ENCODE measurements at places on chromosomes 2 and 18. TPM values are rescaled to one million over a fixed set of nuclear protein-coding genes. Genes with fewer than 3 reads are reported as not detected.

GRCh38 chr18:34049511-34049910, 175.2 kb downstream of the NOL4 start:
- DNase-seq, result no peak

GRCh38 chr18:12851716-12852115, 32.3 kb downstream of the PTPN2 start:
- no peak for DNase-seq

DNA sequence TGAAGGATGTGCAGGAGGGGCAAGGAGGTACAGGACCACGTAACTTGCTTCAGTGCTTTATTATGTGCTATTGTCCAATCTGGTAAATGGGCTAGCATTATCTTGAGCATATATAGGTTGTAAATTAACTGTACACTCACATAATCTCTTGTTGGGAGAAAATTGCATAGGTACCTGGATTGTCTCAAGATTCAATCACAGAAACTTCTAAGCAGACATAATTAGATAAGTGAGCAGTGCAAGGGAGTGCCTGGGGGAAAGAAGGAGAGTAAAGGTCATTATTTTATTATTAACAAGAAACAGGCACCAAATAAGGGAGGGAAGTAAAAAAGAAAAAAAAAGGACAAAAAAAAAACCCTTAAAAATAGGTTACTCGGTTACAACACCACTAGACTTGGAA, 186.2 kb downstream of the MBD5 start:
- DNase-seq, result no peak

- DNase-seq, result no peak
Measured at GRCh38 chr2:120393456-120393855, 47.5 kb downstream of the INHBB start.

- DNase-seq, result peak; percentile 63
Measured at GRCh38 chr2:112048887-112049286, 6.2 kb upstream of the TMEM87B start.

Gene DSG1
- total RNA-seq, result 260 TPM

DNA sequence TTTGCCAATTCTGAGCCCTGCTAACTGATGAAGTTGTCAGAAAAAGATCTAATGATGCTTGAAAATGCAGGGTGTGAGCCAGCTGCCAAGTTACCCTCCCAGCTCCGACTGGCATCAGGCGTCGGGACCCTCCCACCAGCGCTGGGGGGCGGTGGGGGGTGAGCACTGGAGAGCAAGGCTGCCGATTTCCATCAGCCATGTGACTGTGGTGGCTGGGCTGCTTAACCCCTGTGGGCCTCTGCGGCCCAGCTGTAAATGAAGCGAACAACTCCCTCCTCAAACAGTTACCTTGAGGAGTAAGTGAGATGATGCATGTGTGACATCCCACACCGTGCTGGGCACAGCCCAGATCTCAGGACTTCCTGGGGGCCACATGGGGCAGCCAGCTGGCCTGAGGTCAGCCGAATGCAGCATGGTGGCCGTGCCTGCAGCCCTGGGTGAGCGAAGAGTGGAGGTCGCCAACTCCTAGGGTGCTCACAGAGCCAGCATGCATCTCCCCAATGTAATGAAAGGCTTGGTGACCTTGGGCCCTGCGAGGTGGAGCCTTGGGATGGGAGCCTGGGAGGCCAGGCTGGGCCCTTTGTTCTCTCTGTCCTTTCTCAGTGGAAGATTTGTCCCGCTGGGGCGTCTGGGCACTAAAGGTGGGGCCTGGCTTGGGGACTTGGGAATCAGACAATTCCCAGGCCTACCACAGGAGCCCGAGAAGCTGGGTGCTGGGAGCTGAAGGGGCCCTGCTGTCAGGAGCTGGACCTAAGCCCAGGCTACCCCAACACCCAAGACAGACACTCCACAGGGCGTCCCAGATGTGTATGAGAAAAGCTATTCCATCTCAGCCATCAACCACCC, 25.1 kb downstream of the CIB4 start:
- DNase-seq, result no peak

Gene FBXO36
- total RNA-seq, result 4.5 TPM

GRCh38 chr18:424668-425067, 75.8 kb downstream of the COLEC12 start:
- DNase-seq, result no peak

Gene DNAH6
- 0.30 TPM for total RNA-seq

DNA sequence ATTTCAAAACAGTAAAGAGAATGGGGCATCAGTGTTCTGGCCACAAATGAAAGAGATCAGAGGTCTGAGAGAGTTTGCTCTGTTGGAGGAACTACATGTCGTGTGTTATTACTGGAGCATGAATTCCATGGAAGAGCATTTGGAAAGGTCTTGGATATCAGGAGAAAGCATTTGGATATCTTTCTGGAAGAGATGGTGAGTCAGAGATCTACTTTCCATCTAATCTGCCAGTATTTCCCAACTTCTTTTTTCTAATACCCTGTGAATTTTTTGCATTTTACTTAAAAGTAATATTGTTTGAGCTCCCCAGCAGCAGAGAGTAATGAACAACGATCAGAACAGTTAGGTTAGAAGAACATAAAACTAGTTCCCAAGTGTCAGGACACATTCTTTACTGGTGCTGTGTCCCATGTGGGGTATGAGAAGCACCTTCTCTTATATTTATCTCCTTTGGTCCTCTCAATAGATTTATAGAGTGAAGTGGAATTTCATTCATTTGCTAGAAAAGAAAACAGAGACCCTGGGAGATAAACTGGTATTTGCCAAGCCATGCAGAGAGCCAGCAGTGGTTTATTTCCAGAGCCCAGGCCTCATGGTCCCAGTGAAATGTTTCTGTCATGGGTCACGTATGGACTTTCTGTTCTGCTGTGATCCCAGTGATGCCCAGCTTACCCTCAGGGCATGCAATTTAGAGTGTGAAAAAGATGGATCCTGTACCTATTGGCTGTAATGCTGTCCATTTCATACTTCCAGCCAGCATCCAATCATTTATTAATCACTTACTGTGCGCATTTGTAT, 130.8 kb upstream of the NT5C1B start:
- no peak for DNase-seq

GRCh38 chr2:7661502-7661901, 744.3 kb downstream of the RNF144A start:
- DNase-seq, result no peak

DNA sequence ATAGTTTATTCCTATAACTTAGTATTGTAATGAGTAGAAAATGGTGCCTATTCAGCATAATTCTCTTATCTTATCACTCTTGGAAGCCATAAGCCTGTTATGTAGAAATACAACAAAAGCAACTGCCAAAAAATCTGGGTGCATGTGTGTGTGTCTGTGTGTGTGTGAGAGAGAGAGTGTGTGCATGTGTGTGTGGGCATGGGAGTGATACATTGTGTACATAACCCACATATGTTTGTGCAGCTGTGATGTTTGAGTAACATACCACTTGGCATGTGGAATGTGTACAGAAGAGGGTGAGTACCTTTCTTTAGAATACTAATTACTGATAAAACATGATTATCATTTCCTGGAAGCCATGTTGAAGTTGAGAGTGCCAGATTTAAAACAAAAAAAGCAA, 642.3 kb upstream of the SYT4 start:
- DNase-seq, result no peak

- DNase-seq, result no peak
Measured at GRCh38 chr2:150480241-150480640, 7.2 kb downstream of the RND3 start.

DNA sequence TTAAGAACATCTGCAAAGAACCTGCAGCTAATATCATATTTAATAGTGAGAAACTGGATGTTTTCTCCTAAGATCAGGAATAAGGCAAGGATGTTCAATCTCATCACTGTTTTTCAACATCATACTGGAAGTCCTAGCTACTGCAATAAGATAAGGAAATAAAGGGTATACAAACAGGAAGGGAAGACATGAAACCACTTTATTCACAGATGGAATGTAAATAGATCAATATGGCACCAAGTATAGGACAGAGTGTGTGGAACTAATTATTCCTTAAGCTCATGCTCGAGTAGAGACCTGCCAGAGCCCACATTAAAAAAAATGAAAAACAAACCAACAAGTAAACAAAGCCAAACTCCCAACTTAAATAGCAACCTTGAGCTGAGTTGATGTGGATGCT, 41.3 kb upstream of the TMEM247 start:
- DNase-seq, result no peak

- no peak for DNase-seq
Measured at GRCh38 chr2:73203055-73203681, 794 bp downstream of the NOTO start.

- peak; percentile 82 for DNase-seq
Measured at GRCh38 chr2:45422921-45423320, 188.1 kb downstream of the SRBD1 start.

GRCh38 chr18:48022531-48023329, 92.3 kb upstream of the SMAD2 start:
- peak; percentile 11 for DNase-seq

GRCh38 chr2:174772472-174772801, 8.2 kb upstream of the CHRNA1 start:
- no peak for DNase-seq

Gene PFN4
- total RNA-seq, result 0.49 TPM

Gene ANKRD30BL
- 1.4 TPM for total RNA-seq

- DNase-seq, result no peak
Measured at GRCh38 chr18:44602845-44603244, 77.8 kb upstream of the SETBP1 start.

GRCh38 chr2:54666131-54666633, 57.3 kb upstream of the EML6 start:
- DNase-seq, result peak; percentile 89

DNA sequence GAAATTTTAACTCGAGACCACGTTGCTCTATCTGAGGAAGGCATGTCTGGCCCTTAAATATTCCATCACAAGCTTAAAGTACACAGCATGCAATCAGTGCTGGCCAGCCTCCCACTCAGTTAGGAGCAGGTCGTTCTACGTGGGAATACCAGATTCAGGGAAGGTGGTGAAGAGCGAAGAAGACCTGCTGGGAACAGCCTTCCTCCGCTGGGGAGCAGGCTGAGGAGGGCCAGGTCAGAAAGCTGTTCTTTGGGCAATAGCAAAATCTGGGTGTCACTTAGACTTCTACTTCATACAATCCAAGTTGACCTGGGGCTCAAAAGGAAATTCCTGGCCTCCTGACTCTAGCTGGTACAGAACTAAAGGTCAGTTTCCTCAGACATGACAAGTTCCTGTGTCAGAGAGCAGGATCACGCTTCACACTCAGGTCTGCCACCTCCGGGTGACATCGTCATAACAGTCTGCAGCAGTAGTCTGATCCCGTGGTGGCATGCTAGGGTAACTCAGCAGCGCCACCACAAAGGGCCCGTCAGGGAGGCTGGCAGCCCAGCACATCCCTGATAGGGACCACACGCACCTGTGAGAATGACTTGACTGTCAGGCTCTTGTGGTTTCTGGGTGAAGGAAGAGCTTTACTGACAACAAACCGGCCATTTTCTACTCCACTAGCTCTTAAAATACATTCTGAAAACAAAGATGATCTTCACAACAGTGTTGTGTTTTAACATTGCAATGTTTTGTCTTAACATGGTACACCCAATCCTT, 35.2 kb upstream of the NAPG start:
- DNase-seq, result no peak

Gene MALL
- 7.1 TPM for total RNA-seq

Gene HYCC2
- total RNA-seq, result 21.6 TPM

- DNase-seq, result no peak
Measured at GRCh38 chr2:137020452-137021196, 255.3 kb downstream of the THSD7B start.

DNA sequence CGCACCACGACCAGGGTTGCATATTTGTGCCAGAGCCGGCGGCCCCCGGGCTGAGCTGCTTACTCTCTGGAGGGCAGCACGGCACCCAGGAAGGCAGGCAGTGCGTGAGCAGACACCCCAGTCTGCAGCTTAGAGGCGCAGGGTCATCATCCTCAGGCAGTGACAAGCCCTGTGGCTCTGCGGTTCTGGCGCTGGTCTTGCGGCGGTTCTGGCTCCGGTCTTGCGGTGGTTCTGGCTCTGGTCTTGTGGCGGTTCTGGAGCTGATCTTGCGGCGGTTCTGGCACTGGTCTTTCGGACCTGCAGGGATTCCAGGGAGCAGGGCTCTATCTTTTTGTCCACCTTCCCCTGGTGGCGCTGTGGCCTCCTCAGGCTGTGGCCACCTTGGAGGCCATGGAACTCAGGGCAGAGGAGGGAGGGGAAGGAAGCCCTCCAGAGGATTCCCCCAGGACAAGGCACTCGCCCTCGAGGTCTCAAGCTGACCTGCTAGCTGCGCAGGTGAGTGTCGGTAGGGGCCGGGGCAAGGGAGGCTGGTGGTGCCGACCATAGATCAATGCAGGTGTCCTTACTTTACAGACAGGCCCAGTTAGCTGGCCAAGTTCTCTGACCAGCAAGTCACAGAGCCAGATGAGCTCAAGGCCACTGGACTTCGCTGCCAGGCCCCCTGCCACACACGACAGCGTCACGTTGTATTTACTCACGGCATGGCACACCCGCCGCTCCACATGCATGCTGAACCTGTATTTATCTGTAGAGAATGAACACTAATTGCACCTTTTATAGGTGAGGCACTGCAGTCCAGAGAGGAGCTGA, 14.9 kb downstream of the ESPNL start:
- DNase-seq, result no peak

Gene PREPL
- 66.7 TPM for total RNA-seq

Gene REG3A
- not detected for total RNA-seq

DNA sequence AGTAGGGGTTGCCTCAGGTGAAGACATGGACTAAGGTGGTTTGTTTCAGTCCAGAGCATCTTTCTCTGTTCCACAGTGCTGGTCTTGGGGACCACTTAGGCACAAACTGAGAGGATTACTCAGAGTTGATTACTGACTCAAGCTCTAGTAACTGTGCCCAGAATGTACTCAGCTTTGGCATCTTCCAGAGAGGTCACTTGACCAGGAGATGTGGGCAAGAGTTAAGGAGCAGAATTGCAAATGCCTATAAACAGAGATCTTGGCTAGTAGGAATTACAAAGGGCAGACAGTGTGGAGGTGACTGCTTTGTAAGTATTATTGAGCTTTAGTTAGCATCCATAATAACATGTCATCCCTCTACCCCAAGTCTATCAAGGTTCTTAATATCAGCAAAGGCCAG, 93.2 kb upstream of the CABLES1 start:
- no peak for DNase-seq

GRCh38 chr2:168427451-168427850, 28.6 kb upstream of the CERS6 start:
- DNase-seq, result no peak

- DNase-seq, result no peak
Measured at GRCh38 chr2:238509151-238509835, 82.6 kb downstream of the ASB1 start.

Gene CTAGE1
- total RNA-seq, result not detected

GRCh38 chr2:175362331-175362730, 180.8 kb upstream of the ATP5MC3 start:
- no peak for DNase-seq

Gene CHRND
- total RNA-seq, result 2.4 TPM

Gene C2orf80
- not detected for total RNA-seq

- peak; percentile 50 for DNase-seq
Measured at GRCh38 chr18:49226243-49227000, 234.0 kb downstream of the DYM start.

DNA sequence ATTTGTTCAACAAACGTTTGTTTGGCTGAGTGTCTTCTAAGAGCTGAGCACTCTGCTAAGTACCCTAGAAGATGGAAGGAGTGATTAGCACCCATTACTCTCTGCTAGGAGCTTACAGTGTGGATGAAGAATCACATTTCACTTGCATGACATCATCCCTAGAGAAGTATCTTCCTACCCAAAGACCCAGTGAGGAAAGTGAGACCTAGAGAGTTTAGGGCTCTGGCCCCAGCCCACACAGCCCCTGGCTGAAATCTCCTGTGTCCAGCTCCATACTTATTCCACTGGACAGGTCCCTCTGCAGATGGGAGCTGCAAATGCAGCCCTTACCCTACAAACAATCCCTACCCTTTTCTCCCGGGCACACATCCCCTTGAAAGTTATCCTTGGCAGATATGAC, 26.8 kb upstream of the EPAS1 start:
- no peak for DNase-seq

- DNase-seq, result no peak
Measured at GRCh38 chr2:232501794-232502390, 14.3 kb upstream of the ECEL1 start.

Measured in skin of body (tissue), 3 donors.